Stimulated activated CD8-positive, alpha-beta memory T cell treated with anti-CD3 and anti-CD28 coated beads, Interleukin-7, amount 100 ng/mL, for 24 hours (primary cell): ENCODE measurements at places on chromosomes 6 and 20.

DNA sequence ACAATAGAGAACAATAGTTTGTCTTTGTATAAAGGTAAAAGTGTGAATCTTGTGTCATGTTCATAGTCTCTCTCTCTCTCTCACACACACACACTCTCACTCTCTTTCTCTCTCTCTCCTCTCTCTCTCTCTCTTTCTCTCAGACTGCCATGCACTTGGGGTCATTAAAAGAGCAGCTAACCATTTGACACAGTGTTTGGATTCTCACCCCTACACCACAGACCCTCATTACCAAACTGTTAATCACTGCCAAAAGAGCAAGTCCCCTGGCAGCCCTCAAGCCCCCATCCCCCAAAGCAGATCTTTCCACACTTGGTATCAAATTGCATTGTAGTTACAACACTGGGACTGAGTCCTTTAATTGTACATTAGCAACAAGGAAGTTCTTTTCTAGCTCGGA, 305.8 kb upstream of the RSPO3 start:
- no peak for DNase-seq

GRCh38 chr6:37979392-37980221, 160.1 kb downstream of the ZFAND3 start:
- no peak for DNase-seq

DNA sequence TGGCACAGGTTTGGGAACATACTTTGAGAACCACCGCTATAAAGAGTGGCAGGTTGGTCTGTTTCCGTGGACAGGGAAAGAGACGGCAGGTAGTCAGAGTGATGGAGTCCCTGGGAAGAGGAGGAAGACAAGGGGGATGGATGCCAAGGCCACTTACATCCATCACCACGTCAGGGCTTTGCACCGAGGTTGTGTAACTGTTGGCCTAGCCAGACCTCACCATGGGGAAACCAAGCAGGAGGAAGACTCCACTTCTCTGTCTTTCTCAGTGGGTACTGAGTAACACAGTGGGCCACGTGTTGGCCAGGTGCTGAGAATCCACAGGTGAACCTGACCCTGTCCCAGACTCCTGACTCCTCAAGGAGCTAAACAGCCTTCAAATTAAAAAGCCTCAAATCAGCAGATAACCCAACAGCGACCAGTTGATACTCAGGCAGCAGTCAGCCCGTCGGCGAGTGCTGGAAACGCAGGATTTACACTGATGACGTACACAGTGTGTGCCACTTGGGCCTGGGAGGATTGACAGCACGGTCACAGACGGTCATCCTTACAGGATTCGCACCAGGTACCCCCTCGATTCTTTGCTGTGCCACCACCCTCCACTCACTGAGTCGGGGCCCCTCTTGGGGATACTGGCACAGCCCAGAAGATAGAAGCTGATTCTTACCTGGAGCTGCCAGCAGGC, 134.6 kb upstream of the SNX9 start:
- DNase-seq = no peak

GRCh38 chr20:11128220-11128718, 454.5 kb upstream of the JAG1 start:
- DNase-seq = no peak

GRCh38 chr6:158293122-158293521, 19.1 kb upstream of the TULP4 start:
- DNase-seq = no peak

DNA sequence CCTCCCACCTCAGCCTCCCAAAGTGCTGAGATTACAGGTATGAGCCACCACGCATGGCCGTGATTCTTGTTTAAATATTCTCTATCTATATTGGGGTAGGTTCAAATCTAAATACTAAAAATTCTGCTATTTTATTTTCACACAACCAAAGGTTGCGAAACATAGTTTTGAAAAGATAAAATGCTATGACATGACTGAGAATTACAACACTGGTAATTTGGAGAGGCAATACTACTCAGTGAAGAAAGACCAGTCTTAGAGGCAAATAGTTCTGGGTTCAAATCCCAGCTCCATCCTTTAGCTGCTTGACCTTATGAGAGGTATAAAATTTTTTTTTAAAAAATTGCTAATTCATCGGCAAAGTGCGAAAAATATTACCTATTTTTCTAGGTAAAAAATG, 137.0 kb upstream of the PREP start:
- no peak for DNase-seq

GRCh38 chr6:125759184-125759902, 9.9 kb downstream of the HEY2 start:
- DNase-seq = no peak

- DNase-seq = no peak
Observed at GRCh38 chr6:6843057-6843627, 254.6 kb downstream of the LY86 start.

GRCh38 chr6:107911692-107912091, 46.3 kb downstream of the SEC63 start:
- DNase-seq = no peak
